CD4-positive, alpha-beta T cell (primary cell): ENCODE measurements at places on chromosomes 4 and X.

DNA sequence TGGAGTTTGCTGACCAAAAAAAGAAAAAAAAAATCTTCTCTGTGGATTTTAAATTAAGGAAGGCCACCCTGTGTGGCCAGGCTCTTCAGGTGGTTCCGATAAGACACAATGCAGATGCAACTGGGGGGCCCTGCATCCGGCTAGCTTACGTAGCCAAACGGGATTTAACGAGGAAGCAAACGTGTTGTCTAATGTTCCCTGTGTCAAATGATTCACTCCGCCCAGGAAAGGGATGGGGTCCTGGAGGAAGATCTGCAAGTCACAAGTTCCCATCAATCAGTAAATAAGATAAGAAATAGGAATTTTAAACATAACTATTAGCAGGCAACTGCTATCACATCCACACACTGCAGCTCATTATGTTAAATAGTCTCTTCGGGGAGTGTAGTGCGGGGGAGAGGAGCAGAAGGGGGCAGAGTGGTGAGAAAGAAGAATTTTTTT is 216.4 kb upstream of the GYPA start:
- DNase-seq = no peak

GRCh38 chr4:40507977-40508376 is 121.7 kb downstream of the RBM47 start:
- no peak for DNase-seq

GRCh38 chr4:528835-529234 is 29.8 kb downstream of the PIGG start:
- DNase-seq = no peak

DNA sequence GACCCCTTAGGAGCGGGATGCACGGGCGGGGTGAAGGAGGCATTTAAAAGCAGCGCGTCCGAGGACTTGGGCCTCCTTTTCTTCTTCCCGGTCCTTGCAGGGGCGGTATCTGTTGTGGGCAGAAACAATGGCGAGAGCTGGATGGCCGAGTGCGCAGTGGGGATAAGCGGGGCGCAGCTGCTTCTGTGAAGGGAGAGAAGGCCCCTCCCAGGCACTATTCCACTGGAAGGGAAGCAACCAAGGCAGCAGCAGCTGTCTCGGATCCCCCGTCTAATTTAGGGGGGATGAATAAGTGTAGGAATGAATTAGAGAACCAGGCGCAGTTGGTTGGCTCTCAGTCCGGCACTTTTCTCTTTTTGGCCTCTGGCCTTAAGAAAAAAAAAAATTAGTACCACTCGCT is 995 bp downstream of the SMARCA5 start:
- DNase-seq = no peak

- no peak for DNase-seq
Measured at GRCh38 chr4:47930971-47931804, 16.8 kb upstream of the NFXL1 start.

GRCh38 chr4:147678106-147678505 is 5.9 kb downstream of the PRMT9 start:
- DNase-seq = no peak

- DNase-seq = no peak
Measured at GRCh38 chrX:40008791-40009461, 88.8 kb downstream of the BCOR start.

DNA sequence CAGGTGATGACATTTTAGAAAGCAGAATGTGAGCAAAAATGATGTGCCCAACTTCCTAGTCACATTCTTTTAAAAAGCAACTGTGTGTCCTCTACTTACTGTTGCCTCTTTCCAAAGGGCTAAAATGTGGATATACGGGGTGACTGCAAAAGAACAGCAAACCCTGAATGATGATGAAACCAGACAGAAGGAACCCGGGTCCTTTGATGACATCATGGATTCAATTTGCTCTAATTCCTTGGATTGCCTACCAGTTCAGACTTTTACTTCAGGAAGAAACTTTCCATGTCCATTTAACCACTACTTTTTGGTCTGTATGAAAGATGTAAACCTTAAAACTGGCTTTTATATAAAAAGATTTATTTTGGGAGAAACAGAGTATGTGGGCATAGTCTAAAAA is 190.9 kb upstream of the MAB21L2 start:
- DNase-seq = no peak

- DNase-seq = no peak
Measured at GRCh38 chr4:1803523-1804423, 10.7 kb downstream of the FGFR3 start.

GRCh38 chr4:154120690-154121345 is 331.9 kb upstream of the SFRP2 start:
- no peak for DNase-seq

GRCh38 chr4:152360045-152360410 is 175.9 kb downstream of the FBXW7 start:
- no peak for DNase-seq

- DNase-seq = no peak
Measured at GRCh38 chr4:61950625-61951024, 750.5 kb downstream of the ADGRL3 start.

- no peak for DNase-seq
Measured at GRCh38 chrX:115906881-115907280, 263.7 kb upstream of the AGTR2 start.

DNA sequence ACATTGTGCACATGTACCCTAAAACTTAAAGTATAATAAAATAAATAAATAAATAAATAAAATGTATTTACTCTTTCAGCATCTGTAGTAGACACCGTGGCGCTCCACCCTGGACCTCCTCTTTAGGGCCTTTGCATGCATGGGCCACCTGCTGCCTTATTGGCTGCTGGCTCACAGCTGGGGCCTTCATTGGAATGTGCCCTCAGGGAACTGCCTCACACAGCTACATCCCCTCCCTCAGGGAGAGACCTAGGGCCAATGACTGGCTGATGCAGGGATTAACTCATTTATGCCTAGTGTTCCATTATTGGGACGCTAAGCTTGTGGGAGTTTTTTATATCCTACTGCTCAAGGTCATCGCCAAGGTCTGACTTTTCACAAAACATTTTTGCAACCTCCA is 302.9 kb upstream of the FTHL17 start:
- DNase-seq = no peak

DNA sequence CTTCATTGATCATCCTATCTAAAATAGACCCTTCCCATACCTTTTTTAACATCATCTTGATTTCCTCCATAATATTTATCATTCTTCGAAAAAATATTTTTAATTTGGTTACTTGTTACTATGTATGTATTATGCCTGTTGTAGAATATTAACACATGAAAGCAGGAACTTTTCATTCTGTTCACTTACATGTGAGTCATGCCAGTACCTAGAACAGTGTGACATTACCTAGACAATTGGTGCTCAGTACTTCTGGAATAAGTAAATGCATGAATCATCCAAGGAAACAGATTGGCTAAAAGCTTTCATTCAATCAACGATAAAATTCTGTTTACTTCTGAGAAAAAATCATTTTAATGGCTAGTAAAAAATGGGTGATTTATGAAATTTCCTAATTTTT is 76.4 kb downstream of the CXXC4 start:
- DNase-seq = no peak

DNA sequence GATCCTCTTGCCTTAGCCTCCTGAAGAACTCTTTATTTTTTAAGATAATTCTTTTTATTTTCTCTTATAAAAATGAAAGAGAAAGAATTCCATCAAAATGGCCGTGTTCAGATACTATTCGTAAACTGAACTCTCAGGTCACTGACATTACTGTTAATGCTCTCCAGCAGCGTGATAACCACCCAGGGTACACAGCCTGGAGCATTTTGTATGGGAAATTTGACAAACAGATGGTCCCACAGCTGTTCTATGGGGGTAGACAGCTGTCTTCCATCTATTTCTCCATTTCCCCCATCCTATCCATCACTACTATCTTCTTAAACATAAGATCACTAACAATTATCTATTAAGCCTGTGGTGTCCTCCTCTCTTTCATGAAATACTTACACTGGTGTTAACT is 47.8 kb downstream of the SYNPO2 start:
- DNase-seq = no peak

DNA sequence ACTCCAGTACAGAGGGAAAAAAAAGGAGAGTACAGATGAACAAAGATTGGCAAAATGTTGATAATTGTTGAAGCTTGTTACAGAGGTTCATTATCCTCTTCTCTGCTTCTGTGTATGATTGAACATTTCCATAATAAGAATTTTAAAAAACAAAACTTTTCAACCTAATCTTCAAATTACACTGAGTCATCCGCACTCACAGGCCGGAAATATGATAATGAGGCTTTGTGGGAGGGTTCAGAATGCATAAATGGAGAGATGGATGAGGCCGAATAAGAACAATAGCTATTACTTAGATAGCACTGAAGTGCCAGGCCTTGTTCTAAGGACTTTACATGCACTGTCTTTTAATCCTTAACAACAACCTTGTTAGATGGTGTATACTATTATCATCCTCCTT is 4.6 kb upstream of the ERCC6L start:
- DNase-seq = no peak

GRCh38 chrX:41314204-41314603 is 19.8 kb upstream of the DDX3X start:
- DNase-seq = no peak

DNA sequence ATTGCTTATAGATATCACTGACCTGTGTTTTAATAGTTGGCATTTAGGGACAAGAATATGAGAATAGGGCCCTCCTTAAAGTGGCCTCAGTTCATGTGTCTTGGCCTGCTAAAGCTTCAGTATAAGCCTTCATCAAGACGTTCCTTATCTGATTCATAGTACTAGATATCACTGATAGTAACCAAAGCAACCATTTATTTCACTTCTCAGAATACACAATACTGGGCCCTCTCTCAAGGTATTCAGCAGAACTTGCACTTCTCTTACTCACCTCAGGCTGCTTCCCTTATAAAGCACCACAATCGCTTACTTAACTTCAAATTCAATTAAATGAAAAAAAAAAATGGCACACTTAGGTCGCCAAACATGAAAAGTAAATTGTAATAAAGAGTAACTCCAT is 259.4 kb upstream of the PCDH7 start:
- DNase-seq = no peak

DNA sequence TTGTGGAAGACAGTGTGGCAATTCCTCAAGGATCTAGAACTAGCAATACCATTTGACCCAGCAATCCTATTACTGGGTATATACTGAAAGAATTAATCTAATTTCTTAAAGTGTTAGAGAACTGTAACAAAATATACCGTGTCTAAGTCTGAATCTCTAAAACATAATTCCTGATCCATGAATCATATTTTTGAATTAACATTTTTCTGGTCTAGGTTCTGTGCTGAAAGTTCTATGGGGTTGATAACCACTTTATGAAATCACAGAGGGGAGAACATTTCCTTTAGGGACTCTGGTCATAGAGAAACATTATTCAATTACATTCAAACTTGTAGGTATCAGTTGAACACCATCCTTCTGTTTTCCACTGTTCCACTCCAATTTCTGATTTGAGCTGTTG is 91.9 kb upstream of the ETNPPL start:
- no peak for DNase-seq

DNA sequence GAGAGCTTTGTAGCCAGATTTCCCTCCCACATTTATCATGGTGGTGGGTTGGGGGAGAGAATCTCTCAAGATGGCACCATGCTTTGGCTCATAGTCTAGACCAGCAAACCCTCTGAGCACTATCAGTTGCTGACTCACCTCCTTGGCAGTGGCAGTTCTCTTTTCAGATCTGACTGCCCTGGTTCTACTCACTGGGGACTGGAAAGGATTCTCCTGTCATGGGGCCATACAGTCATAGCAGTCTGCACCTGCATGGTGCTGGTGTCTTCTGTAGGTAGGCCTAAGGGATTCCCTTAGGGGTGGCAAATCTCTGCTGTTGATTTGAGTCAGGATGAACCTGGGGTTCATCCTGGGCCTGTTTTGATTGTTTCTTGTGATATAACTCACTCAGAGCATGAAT is 2.6 kb downstream of the TEX13B start:
- no peak for DNase-seq

DNA sequence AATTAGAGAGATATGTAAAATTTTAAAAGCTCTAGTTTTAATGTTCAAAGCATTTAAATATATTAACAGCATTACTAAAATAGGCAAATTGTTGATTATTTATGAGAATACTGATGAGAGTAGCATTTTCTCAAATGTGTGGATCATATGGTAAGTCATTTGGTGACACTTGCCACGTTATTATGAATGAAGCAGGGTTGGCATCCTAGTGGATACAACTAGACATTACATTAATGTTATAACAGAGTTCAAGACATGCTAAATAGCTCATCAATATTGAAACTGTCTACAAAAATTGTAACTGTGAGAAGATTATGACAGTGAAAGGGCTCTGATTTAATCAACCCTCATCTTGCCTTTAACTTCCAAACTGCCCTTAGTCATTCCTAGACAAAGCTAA is 171.1 kb downstream of the PDGFC start:
- no peak for DNase-seq

GRCh38 chrX:17390419-17390850 is 15.4 kb downstream of the NHS start:
- no peak for DNase-seq

GRCh38 chr4:152010710-152011079 is 249.9 kb upstream of the GATB start:
- peak; percentile 7 for DNase-seq

DNA sequence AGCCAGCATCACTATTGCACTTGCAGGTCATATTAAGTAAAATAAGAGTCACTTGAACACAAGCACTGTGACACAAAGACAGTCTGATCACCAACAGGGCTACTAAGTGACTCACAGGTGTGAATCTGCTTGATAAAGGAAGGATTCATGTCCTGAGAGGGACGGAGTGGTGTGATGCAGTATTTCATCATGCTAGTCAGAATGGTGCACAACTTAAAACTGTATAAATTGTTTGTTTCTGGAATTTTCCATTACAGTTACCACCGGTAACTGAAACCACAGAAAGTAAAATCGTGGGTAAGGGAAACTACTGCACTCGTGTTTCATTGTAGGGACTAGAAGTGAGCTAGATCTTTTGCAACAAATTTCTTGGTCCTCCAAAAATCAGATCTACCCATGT is 109.7 kb downstream of the ELOVL6 start:
- no peak for DNase-seq

DNA sequence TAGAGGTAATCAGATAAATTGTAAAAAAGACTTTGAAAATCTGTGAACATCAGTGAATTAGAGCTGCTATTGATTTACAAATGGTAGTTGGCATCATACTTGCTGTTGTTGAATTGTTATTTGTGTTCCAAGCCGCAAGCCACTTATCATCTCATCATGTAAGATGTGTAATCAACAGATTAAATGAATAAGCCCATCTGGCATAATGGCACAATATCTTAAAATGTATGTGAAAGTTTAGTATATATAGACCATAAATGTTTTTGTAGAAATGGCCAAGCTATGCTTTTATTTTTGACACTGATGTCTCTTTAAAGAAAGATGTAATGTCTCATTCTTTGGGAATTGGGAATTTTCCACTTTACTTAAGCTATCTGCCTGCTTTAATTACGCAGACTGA is 682.6 kb upstream of the GNPDA2 start:
- DNase-seq = no peak
